NCI-H187 (cell line): ENCODE measurements at places on chromosomes 4 and X.

DNA sequence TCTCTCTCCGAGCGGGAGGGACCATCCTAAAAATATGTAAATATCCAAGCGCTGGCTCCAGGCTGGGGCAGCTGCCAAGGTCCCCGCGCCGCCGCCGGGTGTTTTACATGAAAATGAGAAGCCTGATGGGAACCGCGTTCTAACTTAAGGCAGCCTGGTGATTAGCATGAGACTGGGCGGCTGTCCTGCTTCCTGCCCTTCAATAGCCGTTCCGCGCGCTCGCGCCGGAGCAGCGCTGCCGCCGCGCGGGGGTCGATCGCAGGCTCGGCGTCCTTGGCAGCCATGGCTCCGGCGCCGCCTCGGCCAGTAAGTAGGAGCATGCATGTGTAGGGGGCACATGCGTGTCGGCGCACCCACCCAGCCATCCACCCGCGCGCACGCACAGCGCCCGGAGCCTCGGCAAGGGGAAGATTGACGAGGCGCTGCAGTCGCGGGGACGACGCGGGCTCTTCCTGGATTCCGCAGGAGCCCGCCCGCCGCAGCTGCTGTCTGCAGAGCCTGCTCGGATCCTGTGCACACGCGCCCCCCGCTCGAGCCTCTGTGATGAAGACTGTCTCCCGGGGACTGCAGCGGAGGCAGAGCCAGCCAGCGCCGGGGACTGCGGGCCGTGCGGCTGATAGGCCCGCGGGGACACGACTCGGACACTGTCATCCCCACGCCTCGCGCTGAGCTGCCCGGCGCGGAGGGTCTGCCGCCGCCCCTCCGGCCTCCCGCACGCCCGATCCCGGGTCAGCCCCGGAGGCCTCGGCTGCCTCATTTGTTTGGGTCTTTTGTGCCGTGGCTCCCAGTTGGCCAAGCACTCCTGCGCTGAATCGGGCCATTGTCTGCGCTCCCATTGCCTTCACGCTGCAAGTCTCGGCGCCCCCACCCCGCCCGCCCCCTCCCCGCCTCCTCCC lies 734 bp downstream of the STOX2 start:
- DNase-seq: no peak

DNA sequence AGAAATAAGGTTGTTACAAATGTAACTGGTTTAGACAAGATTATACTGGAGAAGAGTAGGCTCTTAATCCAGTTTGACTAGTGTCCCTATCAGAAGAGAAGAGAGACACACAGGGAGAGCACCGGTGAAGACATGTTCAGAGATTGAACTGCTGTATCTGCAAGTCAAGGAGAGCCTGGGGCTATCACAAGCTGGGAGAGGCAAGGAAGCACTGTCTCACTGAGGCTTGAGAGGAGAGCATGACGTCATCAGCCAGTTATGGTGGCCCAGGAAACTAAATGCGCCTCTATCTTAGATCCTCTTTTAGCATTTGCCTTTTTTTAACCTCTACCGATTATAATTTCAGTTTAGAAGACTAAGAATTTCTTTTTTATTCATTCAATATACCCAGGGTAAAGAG lies 583.4 kb downstream of the TRAM1L1 start:
- no peak for DNase-seq

- DNase-seq: peak; percentile 8
These were observed 39.6 kb downstream of the CLCN3 start for GRCh38 chr4:169659716-169660670.

- no peak for DNase-seq
These were observed 114.5 kb downstream of the IRF2 start for GRCh38 chr4:184359888-184360287.

- DNase-seq: no peak
These were observed 393 bp downstream of the GTPBP6 start for GRCh38 chrX:318068-318738.

- DNase-seq: no peak
These were observed 61.5 kb downstream of the EDNRA start for GRCh38 chr4:147542229-147542990.

DNA sequence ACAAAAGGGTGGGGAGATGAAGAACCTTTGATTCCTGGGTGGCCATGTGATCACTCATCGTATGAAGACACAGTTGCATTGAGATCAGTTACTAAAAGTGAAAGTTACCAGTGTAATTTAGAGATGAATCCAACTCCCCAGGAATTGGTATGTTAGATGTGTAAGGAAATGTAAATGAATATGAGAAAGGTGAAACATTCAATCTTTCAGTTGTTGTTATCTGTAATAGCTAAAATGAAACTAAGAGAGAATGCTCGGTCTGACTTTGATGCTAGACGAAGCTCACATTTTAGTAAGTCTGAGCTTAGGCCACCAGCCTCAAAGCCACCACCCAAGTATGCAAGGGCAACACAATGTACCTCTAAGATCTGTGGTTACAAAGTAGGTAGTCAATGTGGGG lies 194.3 kb upstream of the POF1B start:
- DNase-seq: no peak
